ENCODE measurements at places on chromosomes 5 and 9.

- no peak for DNase-seq
These were observed 200.2 kb downstream of the PLK2 start for GRCh38 chr5:58259685-58260152.

GRCh38 chr5:42949348-42950115 is 90.6 kb downstream of the ANXA2R start:
- no peak for DNase-seq

DNA sequence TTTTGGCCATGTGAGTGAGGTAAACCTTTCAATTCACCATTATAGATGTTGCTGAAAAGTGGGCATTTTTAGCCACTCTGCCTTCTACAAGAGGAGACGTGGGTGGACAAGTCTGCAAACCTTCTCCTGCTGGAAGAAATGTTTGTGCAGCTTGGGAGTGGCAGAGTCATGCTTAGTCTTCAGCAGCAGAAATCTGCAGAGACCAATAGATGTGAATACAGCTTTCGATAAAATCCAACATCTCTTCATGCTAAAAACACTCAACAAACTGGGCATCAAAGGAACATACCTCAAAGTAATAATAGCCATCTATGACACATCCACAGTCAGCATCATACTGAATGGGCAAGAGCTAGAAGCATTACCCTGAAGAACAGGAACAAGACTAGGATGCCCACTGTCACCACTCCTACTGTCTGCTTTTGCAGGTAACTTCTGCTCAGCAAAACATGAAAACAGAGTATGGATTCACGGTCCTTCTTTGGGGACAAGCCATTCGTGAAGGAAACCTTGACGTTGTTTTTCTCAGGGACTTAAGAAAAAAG is 91.3 kb downstream of the RALGPS1 start:
- DNase-seq: no peak

DNA sequence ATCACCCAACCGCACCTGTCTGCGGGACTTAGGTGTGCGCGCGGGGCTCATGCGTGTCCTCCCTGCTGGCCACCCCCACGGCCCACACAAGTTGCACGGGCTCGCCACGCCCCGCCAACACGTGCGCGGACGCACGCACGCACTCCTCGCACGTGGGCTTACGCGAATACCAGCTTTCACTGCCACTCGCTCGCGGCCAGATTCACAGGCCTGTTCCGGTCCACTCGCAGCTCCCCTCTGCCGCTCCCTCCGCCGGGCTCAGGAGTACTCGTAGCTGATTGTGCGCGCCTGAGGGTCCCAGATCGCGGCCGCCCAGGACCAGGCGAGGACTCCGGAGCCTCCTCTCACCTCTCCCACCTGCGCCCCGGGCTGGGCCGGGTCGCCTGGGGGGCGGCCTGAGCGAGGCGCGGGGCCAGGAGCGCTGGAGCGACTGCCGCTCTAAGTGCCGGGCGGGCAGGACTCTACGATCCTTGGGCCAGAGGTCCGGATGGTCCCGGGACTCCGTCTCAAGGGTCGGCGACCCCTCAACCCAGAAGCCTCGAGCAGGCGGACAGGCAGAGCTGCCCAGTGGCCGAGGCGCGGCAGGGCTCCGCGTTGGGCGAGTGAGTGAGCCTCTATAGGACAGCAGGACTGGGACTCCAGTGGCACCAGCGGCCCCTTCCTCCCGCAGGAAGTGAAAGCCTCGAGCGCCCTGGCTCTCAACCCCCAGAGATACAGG is 3.4 kb downstream of the PCDHGC5 start:
- DNase-seq: no peak

DNA sequence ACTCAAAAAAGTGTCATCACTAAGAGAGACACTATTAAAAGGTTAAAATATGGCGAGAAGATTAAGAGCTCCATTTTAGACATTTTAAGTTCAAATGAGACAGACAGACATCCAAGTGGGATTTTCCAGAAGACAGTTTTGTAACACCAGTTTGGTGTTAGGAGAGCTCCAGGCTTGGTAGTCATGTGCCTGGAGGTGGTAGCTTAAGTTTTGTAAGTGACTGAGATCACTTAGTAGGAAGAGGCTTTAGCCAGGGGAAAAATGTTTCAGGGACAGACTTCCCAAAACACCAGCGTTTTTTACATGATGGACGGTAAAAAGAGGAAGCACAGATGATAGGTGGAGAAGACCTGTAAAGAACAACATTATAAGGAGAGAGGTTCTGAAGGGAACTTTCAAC is 150.3 kb downstream of the GIN1 start:
- DNase-seq: no peak

DNA sequence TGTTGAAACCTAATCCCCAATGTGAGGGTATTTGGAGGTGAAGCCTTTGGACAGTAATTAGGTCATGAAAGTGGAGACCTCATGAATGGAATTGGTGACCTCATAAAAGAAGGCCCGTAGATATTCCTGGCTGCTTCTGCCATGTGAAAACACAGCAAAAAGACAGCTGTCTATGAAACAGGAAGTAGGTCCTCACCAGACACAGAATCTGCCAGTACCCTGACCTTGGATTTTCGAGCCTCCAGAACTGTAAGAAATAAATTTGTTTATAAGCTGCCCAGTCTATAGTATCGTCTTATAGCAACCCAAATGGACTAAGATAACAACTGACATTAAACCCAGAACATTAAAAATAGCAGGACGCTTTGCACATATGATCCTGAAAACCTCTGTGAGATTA is 371.1 kb downstream of the SPOCK1 start:
- DNase-seq: no peak

DNA sequence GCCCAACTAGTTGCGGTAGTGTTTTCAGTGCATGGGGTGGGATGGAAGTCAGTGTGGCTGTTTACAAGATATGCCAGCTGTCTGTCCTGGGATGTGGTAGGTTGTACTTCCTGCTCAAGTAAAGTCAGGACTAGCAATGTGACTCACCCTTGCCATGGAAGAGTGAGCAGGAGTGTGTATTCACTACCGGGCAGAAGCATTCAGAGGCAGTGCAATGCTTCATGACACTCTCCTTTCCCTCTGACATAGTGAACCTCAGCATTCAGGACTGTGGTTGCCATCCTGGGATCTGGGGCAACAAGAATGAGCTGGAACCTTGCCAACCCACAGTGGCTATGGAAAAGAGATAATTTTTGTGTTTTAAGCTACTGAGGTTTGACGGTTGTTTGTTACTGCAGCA is 68.9 kb downstream of the BOD1 start:
- no peak for DNase-seq

GRCh38 chr9:87065981-87066380 is 118.7 kb upstream of the GAS1 start:
- DNase-seq: no peak

GRCh38 chr5:122499585-122499984 is 187.5 kb downstream of the SNCAIP start:
- no peak for DNase-seq

- no peak for DNase-seq
These were observed 345.6 kb downstream of the BNC2 start for GRCh38 chr9:16524823-16525222.

DNA sequence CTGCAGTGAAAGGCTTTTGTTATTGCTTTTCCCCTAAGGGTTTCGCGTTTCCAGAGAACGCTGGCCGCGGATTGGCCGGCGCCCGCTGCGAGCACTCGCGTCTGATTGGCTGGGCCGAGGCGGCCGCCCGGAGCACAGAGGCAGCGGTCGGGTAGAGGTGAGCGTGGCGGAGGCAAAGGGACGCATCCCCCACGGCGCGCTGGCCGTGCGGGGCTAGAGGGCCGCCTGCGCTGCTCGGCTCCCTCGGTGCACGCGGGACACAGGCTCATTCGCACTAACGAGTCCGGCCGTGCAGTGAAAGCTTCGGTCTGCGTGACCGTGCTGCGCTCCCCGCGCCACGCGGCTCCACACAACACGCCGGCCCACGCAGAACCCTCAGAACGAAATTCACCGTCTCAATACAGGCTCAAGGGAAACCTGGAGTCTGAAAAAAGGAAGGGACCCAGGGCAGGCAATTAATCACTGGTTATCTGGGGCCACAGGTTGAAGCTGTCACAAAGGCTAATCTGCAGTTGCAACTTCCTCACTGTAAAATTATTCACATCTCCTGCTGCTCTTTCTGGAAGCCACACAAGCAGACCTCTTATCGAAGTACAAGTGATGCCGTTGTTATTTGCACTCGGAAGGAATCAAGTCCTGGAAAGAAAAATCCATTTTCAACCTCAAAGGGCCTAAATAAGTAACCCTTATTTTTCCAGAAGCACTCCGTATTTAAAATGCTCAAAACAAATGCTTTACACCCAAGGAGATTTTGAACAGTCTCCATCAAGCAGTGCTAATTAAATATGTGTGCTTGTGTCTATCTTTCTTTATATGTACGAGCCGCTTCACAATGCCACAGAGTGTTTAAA is 94.6 kb downstream of the ZNF608 start:
- no peak for DNase-seq

DNA sequence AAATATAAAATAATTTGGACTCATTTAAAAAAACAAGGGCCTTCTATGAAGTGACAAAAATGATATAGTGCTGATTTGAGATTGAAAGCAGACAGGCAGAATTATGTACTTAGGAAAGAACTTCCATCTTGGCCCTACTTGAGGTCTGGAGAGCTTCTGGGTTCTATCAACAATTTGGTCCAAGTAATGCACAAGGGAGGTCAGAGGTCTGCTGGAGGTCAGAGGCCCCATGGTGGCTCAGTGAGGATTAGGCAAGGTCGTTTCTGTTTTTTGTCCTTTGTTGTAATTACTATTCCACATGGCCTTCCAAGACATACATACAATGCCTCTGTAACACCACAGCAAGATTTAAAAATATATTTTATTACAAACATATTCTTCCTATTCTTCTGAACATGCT is 37.2 kb downstream of the NUDT12 start:
- no peak for DNase-seq

DNA sequence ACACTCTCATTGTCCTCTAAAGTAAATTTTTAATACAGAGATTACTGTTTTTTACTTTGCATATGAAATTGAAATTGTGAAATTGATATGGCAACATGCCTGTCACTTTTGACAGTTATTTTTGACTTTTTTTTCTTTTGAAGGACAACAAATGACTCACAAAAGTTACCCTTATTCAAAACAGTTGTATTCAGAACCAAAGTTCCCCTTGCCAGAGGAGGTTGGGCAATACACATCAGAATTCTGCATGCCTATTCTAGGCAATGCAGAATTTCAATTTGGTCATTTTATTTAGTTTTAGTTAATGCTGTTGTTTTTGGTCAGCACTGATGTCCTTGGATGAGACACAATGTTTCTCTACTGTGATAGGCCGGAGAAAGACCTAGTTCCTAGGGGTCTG is 299.1 kb upstream of the PRR16 start:
- no peak for DNase-seq

- DNase-seq: no peak
These were observed 122.7 kb downstream of the FSTL4 start for GRCh38 chr5:133489632-133490031.

DNA sequence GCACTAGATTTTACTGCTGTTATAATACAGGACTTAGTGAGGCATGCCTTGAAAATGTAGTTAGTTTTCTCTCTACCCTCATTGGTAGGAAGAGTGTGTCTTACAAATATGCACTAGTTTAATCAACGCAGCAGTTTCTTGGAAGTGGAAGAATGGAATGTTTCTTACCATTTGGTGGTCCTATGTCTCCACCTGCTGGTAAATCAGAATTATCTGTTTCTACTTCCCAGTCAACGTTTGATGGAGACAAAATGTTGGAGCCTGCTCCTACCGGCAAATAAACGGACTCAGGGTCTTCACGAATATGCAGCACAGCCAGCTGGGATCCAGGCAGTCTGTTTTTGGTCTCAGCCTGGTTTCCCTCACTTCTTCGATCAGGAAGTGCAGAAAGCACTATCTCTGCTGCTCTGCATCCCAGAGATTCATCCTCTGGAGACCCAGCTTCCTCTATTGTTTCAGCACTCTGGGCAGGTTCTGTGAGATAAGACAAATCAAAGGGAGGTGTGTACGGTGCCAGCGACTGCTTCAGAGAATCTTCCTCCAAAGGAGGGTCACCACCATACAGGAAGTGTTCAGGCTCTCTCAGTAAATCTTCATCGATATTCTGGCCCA is 59.5 kb upstream of the PCA3 start:
- no peak for DNase-seq

GRCh38 chr9:69599232-69599971 is 72.8 kb downstream of the APBA1 start:
- DNase-seq: no peak

- no peak for DNase-seq
These were observed 57.7 kb downstream of the PDE6A start for GRCh38 chr5:149886692-149887470.

DNA sequence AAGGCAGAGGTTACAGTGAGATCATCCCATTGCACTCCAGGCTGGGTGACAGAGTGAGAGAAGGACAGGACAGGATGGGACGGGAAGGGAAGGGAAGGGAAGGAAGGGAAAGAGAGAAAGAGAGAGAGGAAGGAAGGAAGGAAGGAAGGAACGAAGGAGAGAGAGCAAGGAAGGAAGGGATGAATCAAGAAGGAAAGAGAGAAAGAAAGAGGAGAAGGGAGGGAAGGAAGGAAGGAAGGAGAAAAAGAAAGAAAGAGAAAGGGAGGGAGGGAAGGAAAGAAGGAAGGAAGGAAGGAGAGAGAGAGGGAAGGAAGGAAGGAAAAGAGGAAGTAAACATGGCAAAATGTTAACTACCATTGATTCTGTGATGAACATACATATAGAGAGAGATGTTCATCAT is 28.8 kb downstream of the SGTB start:
- no peak for DNase-seq

GRCh38 chr9:5922192-5922591 is 31.5 kb downstream of the MLANA start:
- DNase-seq: no peak
